Stromal cell of bone marrow (primary cell): ENCODE measurements at places on chromosomes 5 and 9.

- no peak for DNase-seq
Measured at GRCh38 chr5:135629666-135630065, 50.9 kb upstream of the CXCL14 start.

- DNase-seq: no peak
Measured at GRCh38 chr5:154168395-154168794, 22.1 kb upstream of the GALNT10 start.

- DNase-seq: no peak
Measured at GRCh38 chr9:137664676-137665075, 45.9 kb downstream of the EHMT1 start.

DNA sequence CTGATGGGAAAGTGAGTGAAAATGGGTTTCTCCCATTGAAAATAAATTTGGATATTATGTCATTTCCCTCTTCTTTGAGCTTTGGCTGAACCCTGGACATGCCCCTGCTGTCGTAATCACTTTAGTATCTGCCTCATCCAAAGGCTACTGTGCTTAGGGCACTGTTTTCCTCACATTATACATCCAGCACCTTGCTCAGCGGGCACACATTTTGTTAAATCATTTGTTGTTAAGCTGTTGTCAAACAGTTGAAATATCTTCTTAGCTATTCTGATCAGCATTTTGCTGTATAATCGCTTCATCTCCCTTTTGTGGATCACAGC, 352.7 kb upstream of the CD180 start:
- DNase-seq: no peak

- DNase-seq: peak; percentile 50
Measured at GRCh38 chr5:177300236-177300880, 3.2 kb downstream of the RAB24 start.

DNA sequence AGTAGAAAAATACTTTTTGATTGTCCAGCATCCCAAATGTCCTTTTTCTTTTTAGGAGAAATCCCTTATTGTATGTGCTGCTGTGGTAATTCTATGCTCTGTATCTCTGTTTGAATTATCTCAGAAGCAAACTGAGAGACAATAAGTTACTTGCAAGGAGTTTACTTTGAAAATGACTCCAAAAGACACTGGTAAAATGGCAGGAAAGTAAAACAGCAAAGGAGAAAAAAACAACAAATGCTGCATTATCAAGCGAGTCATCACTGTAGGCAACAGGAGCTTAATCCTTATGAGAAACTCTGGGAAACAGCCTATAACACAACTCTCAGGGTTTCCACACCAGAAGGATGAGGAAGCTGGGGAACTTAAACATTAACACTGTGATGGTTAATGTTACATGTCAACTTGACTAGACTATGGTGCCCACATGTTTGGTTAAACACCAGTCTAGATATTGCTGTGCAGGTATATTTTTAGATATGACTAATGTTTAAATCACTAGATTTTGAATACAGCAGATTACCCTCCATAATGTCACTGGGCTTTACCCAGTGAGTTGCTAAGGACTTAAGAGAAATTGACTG, 92.6 kb upstream of the GAS1 start:
- peak; percentile 29 for DNase-seq

GRCh38 chr5:60248901-60249300, 355.4 kb upstream of the PDE4D start:
- no peak for DNase-seq

DNA sequence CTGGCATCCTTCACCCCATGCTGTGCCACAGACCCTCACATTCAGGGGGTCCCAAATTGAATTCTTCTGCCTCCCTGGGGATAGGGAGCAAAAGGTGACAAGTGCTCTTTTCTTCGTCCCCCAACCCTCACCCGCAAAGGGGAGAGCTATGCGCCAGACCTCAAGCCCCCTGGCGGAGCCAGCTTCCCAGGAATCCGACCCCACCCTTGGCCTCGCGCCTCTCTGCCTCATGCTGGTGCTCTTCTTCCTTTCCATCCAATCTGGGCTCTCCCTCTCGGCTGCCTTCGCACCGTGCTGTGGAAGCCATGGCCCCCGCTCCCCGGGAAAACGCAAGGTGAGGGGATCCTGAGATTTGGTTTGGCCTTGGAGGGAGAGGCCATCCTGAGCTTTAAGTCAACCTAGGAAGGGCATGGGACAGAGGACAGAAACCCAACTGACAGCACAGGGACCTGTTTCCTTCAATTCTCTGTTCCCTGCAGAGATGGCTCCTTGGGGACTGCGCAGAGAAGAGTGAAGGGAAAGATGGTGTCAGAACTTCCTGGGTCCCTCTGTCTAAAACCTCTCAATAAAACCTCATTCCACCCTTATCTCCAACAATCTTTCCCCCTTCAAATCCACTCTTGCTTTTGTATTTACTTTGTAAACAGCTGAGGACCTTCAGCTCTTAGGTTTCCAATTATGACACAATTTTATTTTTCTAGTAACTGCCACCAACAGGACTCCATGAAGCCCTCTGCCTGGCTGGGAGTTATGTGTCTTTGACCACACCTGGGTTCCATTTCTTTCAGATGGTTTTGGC, 36.3 kb upstream of the CRB2 start:
- DNase-seq: no peak

GRCh38 chr9:107504585-107505455, 15.3 kb upstream of the KLF4 start:
- DNase-seq: peak; percentile 97

DNA sequence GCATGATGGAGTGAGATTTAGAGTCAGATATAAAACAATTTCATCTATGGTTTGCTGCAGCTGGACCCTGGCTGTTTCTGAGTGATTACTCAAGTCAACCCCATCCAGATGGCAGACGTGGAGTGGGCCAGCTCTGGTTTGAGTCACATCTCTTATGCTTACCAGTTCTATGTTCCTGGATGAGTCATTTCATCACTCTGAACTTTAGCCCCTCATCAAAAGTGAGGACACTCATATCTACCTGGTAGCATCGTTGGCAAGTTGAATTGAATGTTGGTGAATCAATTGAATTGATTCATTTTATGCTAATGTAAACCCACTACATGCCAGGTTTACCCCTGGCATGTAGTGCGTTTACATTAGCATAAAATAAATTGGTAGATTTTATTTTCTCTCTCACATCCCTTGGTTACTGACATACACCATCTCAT, 176.4 kb downstream of the FGF18 start:
- peak; percentile 38 for DNase-seq

DNA sequence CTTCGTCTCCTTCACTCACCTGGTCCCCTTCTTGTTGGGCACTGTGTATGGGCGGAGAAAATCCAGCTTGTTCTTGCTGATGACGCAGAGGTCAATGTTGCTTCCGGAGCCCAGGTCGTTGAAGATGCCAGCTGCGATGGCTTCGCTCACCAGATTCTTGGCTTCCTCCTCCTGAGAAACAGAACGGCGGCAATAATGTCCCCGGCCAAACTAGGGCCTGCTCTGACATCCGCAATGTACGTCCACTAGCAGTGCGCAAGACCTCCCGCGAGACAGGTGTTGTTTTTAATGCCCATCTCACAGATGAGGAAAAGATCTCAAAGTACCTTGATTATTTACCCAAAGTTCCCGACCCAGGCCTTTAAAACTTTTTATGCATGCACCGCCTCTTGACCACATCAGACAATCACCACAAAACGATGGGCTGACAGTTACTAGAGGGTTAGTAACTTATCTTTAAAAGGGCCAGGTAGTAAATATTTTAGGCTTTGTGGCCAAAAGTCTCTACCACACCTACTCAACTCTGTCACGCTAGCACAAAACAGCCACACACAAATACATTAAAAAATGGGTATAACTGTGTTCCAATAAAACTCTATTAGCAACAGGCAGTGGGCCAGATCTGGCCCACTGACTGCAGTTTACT, 58.4 kb downstream of the PSMB7 start:
- no peak for DNase-seq

- no peak for DNase-seq
Measured at GRCh38 chr9:27355166-27355565, 58.2 kb upstream of the EQTN start.

DNA sequence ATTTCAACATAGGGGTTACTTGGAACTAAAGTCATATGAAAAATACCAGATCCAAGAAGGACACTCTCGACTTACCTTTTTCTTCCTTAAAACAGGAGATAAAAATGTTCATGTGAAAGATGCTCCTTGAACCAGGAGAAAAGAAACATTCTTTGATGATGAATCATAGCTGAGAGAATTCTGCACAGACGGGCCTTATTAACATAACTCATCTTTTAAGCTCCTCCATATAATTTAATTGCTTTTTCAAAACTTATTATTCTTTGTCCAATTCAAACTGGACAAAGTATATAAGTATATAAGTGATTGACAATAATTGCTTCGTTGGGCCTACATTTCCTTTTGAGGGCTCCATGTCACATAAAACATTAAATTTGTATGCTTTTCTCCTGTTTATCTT, 945.2 kb upstream of the C9orf72 start:
- DNase-seq: no peak

- no peak for DNase-seq
Measured at GRCh38 chr5:1497242-1497777, 26.4 kb downstream of the LPCAT1 start.

GRCh38 chr5:113178073-113178779, 201.6 kb downstream of the DCP2 start:
- DNase-seq: no peak

DNA sequence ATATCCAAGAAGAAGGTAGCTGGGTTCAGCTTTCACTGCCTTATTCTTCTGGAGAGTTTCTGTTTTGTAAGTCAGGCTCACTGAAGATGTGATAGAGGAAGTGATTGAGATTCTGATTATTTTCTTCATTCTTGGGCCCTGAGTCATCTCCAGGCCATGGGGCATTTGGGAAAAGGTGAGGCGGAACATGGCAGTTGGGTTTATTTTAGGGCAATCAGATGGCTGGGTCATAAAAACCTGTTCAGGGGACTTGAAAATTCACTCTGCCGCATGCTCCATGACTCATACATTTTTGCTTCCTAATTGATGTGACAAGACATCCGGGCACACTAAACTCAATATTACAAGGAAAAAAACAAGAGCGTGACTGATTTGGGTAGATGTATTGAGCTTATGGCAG, 265.7 kb upstream of the KLF4 start:
- DNase-seq: no peak

GRCh38 chr5:74613283-74613682, 27.2 kb downstream of the ENC1 start:
- DNase-seq: no peak

DNA sequence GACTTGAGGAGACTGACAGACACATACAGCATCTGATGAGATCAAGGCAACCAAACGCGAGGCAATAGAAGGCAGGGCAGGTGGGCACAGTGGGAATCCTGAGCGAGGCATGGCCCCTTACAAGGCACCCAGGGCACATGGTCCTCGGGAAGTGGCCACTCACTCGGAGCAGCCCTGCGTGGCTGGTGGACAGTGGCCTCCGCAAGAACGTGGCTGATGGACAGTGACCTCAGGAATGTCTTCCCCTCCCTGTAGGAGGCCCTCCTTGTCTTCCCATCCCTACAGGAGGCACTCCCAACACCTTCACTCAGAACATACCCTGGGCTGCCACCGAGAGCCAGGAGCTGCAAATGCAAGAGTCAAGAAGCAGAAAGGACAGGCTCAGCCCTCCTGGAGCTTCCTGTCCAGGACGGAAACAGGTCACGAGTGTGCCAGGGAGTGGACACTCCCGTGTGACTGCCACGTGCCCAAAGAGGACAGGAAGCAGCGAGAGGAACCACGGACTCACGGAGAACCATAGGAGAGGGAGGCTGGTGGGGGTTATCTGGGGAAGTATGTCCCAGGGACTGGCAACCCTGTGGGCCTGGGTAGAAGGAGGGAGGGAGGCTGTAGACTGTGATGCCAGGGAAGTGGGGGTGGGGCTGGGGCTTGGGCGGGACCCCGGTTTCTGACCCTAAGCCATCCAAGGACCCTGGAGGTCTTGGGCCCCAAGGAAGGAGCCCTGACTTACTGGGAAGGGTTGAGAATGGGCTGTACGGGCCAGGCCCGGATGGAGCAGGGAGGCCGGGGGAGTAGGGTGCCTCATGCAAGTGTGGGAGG, 321.9 kb upstream of the IRX4 start:
- no peak for DNase-seq

DNA sequence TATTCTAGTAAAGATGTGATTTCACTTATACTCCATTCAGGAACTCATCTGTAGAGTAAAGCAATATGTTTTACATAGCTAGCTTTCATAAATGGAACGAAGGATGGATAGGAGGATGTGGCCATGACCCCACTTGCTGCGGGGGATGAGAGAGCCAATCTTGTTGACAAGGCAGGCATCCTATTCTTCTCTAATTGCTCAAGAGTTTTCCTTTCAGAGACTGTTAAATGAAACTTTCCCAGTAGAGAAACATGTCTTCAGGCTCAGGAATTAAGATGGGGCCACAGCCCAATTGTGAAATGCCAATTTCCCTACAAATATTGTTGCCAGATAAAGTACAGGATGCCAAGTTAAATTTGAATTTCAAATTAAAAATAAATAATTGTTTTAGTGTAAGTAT, 196.2 kb upstream of the TUT7 start:
- no peak for DNase-seq

DNA sequence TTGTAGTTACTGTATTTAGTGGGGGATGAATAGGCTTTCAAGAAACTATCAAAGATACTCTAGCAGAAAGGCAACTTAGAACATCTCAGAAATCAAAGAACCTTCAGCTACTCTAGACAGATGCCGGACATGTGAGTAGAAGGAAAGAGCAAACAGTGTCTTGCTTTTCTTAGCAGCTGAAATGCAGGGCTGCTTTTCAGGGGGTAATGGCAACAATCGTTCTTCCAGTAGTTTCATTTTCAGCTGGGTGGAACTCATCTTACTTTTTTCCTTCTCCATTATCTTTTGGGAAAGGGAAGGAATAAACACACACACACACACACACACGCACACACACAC, 281.6 kb downstream of the CRB2 start:
- peak; percentile 9 for DNase-seq

DNA sequence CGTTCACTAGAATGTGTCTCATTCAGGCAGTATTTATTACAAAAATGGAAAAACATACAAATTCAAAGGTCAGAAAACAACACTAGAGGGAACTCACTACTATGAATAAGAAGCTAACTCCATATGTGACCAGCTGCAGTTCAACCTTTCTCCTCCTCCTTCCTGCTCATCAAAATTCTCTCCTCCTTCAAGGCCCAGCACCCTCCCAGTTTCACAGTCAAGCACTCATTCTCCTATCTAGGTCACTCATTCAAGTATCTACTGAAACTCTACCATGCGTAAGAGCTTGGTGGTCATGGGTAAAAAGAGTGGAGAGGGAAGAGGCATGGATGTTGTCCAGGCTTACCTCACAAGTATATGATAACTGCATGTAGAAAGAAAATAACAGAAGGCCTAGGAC, 27.7 kb downstream of the ECPAS start:
- DNase-seq: no peak

DNA sequence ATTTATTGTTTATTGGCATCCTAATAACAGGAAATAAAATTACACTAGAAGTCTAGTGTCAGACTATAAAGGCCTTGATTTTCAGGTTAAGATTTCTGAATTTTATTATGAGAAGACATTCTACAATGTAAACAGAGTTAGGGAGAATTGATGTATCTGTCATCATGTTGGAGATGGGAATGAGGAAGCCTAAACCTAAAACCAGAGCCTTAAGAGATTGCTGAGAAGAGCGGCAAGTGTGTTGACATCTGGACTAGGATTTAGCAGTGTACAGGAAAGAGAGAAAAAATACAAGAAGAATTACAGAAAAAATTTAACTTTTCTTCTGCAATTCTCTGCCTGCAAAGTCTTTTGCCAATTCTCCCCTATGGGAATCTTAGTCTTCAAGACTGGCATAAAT, 525.5 kb downstream of the NR2F1-AS1 start:
- no peak for DNase-seq

GRCh38 chr9:101567725-101568350, 26.9 kb downstream of the PPP3R2 start:
- DNase-seq: no peak
